ENCODE measurements at places on chromosomes 7 and 10.

DNA sequence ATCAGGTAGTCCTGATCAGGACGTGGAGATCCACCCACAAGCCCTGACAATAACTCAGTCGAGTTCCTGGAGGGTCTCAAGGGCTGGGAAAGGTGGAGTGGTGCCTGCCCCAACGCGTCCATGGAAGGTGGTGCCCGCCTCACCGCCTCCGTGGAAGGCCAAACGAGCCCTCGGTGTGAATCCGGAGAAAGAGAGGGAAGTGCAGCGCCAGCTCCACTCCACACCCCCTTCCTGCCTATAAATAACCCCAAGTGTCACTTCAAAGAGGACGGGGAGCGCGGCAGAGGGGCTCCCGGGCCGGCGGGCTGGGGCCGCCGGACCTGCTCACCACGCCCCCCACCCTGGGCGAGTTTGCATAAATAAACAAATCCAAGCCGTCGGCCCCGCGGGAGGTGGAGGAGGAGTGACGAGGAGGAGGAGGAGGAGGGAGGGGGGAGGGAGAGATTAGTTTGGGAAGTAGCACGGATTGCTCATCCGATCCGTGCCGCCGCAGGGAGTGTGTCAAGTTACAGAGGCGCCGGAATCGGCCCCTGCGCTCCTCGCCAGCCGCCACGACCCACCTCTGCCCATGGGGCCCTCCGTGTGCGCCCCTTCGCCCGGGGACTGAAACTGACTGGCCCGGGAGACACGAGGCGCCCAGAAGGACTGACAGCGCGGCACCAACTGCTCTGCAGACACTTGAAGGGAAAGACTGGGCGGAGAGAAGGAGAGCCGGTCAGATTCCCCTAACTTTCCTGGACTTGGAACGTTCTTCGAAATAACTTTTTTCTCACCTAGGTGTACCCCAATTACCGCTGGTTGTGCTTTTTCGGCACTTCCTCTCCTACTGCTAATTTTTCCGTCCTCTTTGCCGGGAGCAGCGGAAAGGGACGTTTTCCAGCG, at the start of gene COL13A1:
COL13A1 (plus strand) TSS at position 473 of the 882 bp plus-strand sequence. CDS start 518 bp downstream, outside the sequence.
- no peak for DNase-seq

- DNase-seq: no peak
These were observed 42.8 kb downstream of the FBXL13 start for GRCh38 chr7:103031781-103032180.

DNA sequence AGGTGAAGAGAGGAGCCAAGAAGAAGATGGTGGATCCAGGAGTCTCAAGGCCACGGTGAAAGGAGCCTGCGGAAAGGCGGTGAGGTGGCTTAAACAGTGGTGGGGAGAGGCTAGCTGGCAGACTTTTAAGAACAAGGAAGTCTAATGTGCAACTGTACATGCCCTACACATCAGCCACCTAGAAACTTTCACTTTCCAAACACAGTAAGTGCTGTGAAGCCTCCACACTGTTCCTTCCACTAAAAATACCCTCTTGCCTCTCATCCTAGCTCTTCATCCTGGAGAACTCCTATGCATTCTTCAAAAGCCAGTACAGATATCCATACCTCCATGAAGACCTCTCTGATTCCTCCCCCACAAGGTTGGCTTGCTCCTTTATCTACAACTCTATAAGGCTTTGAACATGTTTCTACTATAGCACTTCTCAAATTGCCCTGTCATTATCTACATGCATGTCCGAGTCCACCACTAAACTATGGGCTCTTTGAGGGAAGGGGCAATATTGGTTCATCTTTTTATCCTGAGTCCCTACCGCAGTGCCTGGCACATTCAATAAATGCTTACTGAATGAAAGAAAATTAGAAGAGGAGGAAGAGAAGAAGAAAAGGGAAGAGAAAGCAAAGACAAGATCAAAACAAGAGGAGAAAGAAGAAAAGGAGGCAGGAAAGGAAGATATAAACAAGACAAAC, 54.2 kb downstream of the DNAJC12 start:
- DNase-seq: no peak

DNA sequence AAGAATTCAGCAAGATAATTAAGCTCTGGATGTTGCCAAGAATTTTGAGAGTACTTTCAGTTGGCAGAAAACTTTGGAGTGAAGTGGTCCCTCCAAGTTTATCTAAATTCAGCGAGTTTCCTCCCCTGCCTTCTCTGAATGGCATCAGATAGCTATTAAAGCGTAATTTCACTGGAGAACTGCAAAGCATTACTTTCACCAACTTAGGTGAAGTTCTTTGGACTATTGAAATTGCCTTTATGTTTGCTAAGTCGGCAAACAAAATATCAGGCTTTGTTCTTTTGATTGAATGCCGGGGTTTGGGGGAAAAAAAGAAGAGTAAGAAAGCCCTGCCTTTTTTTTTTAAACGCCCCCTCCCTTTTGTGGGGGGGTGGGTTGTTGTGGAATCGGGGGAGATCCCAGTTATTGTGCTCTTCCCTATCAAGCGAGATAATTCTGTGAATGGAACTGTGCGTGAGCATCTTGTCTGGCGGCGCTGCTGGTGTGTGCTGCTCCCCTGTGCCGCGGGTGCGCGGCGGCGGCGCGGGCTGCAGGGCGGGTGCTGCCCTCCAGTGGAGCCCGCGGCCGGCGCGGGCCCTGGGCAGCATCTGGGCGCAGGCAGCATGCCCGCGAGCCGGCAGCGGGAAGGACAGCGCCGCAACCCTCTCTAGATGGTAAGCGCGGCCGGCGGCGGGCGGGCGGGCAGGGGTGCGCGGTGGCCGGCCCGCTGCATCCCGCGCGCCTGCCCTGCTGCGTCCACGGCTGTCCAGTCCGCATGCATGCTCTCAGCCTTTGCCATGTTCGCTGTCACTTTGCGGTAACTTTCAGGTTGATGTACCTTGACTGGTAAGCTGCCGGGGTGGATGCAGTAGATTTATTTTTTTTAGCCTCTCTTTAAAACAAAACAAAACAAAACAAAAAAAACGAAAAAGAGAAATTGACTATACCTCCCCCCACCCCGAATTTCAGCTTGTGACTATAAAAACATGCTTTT, 176.5 kb downstream of the TCF7L2 start:
- no peak for DNase-seq

- DNase-seq: no peak
These were observed 9.3 kb downstream of the SMO start for GRCh38 chr7:129197771-129198170.

- no peak for DNase-seq
These were observed 245.2 kb downstream of the ZMYND11 start for GRCh38 chr10:380313-380940.

- peak; percentile 76 for DNase-seq
These were observed 1.8 kb upstream of the DUSP5 start for GRCh38 chr10:110495731-110496552.

All from kidney epithelial cell (primary cell).